ENCODE measurements at places on chromosomes 2 and 18.

GRCh38 chr2:26769089-26769761 is 5.1 kb downstream of the SLC35F6 start:
- DNase-seq = peak; percentile 87

GRCh38 chr2:143787674-143788073 is 658.5 kb downstream of the ARHGAP15 start:
- DNase-seq = no peak

DNA sequence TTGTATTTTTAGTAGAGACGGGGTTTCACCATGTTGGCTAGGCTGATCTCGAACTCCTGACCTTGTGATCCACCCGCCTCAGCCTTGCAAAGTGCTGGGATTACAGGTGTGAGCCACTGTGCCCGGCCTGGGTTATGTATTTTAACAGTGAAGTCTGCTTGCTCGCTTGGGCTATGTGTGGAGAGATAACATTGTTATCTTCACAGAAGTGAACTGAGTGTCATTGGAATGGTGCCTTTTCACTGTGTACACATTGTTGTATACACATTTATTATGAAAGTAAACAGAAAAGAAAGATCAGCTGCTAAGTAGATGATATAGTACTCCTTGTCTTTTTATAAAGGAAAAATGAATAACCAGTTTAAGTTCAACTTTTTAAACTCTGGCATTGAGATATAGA is 30.4 kb downstream of the RNF138 start:
- no peak for DNase-seq

GRCh38 chr2:47198985-47199451 is 43.9 kb upstream of the STPG4 start:
- DNase-seq = no peak

- DNase-seq = no peak
These were observed 626.6 kb downstream of the DSC3 start for GRCh38 chr18:30415903-30416302.

DNA sequence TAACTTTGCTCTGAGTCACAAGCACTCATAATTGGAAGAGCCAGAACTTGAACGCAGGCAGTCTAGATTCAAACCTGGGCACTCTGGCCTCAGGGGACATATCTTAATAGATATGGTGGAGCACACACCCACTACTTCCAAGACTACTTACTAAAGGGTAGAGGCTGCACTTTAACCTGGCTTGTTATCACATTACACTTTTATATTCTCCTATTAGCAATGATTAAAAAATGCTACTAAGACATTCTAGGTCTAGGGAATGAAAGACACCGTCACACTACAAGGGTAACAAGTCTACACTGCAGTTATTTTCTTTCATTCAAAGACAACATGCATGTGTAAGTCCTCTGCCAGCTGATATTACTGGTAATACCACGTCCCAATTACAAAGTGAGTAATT is 258.8 kb downstream of the ZNF521 start:
- no peak for DNase-seq

DNA sequence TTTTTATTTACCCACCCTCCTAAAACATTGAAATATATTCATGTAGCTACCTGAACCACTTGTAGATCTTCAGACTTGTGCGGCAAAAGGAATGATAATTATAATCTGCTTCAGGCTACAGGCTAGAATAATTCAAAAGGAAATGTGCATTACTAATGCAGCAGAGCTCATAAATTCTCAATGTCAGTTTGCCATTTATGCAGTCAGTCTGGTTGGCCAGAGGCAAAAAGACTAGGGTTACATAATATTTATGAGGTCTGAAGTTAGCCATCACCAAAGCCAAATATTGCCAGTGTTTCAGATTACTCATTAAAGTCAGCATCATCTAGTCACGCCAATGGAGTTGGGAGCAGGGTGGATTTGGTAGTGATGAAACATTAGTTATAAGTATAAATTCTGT is 38.9 kb downstream of the METAP1D start:
- DNase-seq = no peak

- no peak for DNase-seq
These were observed 161.1 kb upstream of the EPB41L3 start for GRCh38 chr18:5704847-5705246.

- DNase-seq = no peak
These were observed 55.7 kb downstream of the ITSN2 start for GRCh38 chr2:24304631-24305030.

- DNase-seq = no peak
These were observed 38.0 kb upstream of the NEDD4L start for GRCh38 chr18:58005885-58006523.

Data from right cardiac atrium (tissue), 5 donors.